Activated T-cell treated with anti-CD3 and anti-CD28 coated beads for 24 hours (primary cell): ENCODE measurements at places on chromosomes 16 and 17.

DNA sequence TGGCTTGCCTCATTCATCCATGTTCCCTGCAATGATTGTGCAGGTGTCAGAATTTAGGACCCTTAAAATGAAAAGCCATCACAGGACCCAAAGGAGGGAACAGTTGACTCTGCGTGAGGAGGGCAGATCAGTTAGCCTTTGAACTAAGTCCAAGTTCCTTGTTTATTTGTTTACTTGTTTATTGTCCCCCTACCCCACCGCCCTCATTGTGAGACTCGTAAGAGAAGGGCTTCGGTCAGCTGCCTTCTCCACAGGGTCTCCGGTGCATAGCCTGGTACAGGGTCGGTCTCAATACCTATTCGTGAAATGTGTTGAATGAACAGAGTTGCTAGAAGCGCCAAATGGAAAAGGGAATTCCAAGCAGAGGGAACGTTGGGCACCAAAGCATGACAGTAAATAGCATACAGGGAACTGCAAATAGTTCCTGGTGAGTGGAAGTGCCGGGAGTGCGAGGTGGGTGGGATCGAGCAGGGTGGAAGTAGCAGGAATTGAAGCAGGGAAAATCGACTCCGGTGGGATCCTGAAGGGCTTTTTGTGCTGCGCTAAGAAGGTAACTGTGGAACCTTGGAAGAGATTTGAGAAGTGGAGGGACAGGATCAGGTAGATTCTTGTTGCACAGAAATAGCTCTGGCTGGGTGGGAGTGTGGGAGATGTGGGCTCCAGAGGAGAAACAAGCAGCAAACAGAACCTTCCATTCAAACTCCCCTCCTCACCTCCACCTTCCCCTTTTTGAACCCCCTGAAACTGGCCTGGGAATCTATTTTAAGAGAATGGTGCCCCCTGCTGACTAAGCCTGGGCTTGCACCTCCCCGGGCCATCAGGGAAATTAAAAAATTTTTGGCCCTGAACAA is 12.7 kb downstream of the SLC35B1 start:
- DNase-seq: peak; percentile 61

- peak; percentile 54 for DNase-seq
Observed at GRCh38 chr17:74864866-74865395, 5.2 kb upstream of the GRIN2C start.

DNA sequence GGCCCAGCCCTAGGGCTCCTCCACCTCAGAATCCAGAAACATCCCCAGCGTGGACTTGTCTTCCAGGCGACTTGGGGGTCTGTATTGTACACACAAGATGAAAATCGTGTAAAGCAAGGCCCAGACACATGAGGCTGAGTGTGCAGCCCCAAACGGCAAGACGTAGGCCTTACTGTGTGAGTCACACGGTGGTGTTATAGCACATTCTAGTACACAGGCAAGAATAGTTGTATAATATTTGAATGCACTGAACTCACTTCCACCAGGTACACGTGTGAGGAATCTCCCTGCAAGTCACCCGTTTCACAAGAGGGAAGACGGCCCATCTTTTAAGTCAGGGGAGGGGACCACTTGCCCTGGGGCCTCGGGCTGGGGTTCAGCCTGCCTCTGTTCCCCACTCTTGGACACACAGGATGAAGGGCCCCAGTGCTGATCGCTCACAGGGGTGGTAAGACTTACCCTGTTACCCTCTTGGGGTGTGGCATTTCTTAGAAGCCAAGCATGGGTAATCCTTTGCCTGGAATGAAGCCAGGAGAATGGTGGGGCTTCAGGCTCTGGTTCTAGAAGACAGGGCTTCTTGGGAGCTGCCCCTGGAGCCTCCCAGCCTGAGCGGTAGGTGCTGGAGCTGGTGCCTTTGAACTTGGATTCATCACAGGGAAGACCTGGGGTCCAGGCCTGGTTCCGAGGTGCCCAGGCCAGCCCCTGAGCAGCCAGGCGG is 71.3 kb downstream of the SREBF1 start:
- DNase-seq: no peak

GRCh38 chr17:64496348-64496785 is 487 bp downstream of the POLG2 start:
- no peak for DNase-seq

DNA sequence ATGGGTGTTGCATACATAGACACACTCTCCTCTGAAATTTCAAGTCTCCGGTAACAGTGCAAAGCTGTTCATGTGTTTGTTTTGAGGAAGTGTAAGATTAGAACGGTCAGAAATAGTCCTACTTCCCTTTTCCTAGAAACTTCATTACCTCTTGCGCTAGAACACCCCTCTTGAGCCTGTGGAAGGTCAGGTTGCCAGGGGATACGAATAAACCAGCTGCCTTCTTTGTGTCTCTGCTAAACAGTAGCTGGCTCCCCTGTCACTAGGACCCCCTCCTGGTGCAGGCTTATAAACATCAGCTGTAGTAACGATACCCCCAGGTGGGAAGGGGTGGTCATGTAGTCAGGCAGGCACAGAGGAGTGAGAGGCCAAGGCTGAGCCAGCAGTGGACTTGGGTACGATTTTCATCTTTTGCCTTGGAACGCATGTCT is 113.4 kb upstream of the RCVRN start:
- no peak for DNase-seq

GRCh38 chr17:29726715-29727252 is 104.1 kb upstream of the CORO6 start:
- no peak for DNase-seq

DNA sequence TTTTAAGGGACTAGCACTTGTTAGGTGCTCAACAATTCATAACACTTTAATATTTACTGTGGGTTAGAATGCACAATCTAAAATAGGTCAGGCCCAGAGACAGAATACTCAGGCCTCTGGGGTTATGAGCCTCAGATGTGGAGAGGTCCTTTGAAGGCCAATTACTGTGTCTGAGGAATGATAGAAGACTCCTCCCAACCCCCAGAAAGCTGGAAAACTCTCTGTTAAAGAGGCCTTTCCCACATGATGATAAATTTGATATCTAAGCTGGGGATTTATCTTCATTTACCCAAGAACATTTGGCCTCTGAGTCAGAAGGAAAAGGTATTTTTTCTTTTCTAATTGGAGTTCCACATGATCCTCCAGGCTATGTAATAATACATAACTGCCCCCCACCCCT is 41.1 kb upstream of the MMD start:
- DNase-seq: no peak

- DNase-seq: no peak
Observed at GRCh38 chr17:17667947-17668346, 13.3 kb upstream of the RAI1 start.

DNA sequence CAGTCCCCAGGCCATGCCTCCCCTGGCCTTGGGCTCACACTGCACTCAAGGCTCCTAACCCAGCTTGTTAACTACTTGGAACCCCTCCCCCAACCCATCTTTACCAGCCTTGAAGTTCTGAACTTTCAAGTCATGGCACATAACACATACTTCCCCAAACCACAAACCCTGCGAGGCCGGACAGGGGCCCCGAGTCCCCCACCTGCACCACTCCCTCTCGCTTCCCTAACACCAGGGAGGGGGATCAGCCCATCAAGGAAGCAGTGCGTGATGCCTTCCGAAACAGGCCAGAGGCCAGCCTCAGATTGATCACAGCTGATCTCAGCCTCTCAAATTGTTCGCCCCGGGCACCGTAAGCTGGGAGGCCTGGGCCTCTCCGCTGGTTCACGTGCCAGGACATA is 3.0 kb upstream of the NLRC3 start:
- no peak for DNase-seq

DNA sequence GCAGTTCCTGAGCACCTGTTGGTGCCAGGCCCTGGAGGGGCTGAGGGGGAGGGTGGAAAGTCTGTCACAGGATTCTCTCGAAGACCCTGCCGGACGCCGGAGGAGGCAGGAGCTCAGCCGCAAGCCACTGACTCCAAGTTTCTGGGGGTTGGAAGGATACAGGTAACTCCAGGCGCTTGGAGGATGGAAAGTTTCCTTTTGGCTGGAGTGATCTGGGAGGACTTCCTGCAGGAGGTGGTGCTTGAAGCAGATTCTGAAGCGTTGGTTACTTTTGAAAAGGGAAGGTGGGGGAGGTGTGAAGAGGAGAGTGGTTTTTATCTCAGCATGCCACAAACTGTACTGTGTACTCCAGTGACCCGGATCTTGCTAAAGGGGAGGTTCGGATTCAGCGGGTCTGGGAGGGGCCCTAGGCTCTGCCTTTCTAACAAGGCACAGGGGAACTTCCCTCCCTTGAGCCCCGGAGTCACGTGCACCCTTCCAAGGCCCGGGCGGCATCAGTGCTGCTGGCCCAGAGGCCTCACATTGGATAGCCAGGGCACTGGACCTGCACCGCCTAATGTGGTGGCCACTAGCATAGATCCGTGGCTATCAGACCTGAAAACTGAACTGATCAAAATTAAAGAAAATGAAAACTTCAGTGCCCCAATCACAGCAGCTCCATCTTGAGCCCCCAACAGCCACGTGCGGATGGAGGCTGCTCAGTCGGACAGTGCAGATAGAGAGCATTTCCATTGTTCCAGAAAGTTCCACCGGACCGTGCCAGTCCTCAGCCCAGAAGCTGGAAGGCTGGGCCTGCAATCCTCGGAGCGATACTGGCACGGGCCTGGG is 42.2 kb upstream of the GSE1 start:
- DNase-seq: no peak

DNA sequence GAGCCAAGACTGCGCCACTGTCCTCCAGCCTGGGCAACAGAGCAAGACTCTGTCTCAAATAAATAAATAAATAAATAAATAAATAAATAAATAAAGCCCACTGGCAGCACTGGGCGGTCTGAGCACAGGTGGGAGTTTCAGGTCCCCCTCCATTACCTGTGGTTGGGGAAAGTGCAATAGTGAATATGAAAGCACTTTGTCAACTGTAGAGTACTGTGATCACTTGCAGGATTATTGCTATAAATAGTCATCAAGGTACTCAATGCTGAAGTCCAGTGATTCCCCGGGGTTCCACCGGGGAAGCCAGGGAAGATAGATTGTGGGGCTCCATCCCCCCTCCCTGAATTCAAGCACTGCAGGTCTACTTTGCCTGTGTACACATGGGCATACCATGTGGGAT is 42.7 kb upstream of the CPNE2 start:
- no peak for DNase-seq

DNA sequence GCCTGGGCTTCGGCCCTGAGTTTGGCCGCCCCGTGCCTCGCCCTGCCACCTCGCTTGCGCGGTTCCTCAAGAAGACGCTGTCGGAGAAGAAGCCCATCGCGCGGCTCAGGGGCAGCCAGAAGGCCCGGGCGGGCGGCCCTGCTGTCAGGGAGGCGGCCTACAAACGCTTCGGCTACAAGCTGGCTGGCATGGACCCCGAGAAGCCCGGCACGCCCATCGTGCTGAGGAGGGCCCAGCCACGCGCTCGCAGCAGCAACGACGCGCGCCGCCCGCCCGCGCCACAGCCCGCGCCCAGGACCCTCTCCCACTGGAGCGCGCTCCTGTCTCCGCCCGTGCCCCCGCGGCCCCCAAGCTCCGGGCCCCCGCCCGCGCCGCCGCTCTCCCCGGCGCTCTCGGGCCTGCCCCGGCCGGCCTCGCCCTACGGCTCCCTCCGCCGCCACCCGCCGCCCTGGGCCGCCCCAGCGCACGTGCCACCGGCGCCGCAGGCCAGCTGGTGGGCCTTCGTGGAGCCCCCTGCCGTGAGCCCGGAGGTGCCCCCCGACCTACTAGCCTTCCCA is 12.0 kb downstream of the MYO15A start:
- DNase-seq: no peak

DNA sequence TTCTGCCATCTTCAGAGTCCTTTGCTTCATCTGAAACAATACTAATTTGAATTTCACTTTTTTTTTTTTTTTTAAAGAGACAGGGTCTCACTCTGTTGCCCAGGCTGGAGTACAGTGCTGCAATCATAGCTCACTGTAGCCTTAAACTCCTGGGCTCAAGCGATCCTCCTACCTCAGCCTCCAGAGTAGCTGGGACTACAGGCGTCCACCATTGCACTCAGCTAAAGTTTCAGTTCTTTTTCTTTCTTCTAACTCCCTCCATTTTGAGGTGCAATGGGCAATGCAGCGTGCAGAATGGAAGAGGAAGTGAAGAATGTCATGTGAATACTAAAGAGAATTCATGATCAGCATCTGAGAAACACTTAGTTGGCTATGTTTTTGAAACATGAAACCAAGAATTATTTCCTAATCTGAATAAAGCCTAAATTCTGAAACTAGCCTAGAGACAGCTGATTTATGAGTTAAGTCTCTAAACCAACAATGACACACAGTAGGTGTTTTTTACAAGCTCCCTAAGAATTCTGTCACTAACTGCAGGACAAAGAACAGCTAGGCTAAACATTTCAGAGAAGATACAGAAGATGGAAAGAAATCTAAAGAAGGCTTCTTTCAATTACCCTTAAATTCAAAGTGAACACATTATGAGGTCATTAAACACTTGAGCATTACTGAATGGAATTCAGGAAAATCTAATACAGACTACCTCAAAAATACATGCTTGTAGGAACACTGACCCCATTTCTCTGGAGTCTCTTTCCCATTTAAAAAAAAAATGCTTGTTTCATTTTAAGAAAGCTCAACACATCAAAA is 21.0 kb downstream of the SNN start:
- no peak for DNase-seq

DNA sequence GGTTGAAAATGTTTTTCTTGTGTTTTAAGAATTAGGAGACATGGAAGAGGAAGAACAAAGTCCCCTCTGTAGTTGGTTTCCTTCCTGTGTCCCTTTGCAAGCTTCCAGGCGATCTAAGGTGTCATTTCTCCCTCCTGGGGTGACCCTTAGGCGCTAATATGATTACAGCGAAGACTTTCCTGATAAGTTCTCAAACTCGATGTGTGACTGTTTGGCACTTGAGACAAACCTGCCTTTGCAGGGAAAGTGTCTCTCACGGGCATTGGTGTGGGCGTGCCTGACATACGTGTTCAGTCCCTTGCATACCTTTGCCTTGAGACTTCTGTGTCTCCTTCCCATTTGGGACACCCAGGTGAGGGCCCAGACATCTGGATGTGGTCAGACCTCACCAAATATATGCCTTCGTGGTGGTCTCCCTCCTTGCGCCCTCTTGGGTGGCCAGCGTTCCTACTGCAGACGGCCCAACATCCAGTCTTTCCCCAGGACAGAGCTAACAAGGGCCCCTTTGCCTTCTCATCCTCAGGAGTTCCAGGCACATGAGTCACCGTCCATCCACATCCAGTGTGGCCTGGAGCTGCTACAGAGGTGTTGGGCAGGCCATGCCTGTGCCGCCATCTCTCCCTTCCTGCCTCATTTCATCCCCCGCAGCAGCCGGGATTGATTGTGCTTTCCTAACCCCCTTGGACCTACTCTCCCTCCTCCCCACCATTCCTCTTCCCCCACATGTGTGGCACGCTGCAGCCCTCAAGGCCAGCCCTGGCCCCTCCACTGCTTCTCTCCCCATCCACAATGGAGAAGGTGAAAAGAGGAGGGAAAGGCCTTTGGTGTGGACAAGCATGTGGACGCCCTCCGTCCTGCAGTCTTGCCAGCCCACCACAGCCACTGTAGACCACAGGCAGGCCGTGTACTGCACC is 3.1 kb upstream of the JPT2 start:
- no peak for DNase-seq
